ENCODE measurements at places on chromosomes 13 and 19. TPM values are rescaled to one million over a fixed set of nuclear protein-coding genes. Genes with fewer than 3 reads are reported as not detected.

The PODNL1 gene
- 1.1 TPM for total RNA-seq

The ODAD3 gene
- total RNA-seq: 0.60 TPM

The B3GNT8 gene
- total RNA-seq: 1.5 TPM

The BEST2 gene
- total RNA-seq: not detected

The LRRC8E gene
- total RNA-seq: 1.00 TPM

The IRF3 gene
- 55.2 TPM for total RNA-seq

The OR10H1 gene
- not detected for total RNA-seq

The WDR87 gene
- total RNA-seq: not detected

The CNN1 gene
- not detected for total RNA-seq

The SIGLEC9 gene
- total RNA-seq: not detected

The ZNF784 gene
- 5.0 TPM for total RNA-seq

The ADGRE3 gene
- not detected for total RNA-seq

The CGB2 gene
- not detected for total RNA-seq
